Brain (organoid and tissue), 16 donors: ENCODE measurements at places on chromosomes 4 and X. TPM values are rescaled to one million over a fixed set of nuclear protein-coding genes. Genes with fewer than 3 reads are reported as not detected.

GRCh38 chr4:137069473-137069872 lies 462.8 kb downstream of the PCDH18 start:
- DNase-seq: no peak

DNA sequence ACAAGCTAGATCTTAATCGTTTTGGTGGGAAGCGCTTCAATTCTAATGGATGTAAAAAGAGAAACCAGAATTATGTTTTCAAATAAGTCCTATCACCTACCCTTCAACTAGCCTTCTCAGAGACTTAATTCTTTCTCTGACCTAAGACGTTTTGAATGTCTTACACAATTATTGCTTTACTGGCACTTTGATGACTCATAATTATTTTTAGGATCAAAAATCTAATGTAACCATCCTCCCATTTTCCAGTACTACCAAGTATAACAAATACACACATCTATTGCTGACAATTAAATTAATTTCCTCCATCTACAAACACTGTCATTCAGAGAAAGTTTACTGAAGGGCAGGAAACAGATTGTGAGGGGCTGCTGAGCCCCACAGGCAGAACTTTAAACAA lies 108.6 kb downstream of the PPP3CA start:
- DNase-seq: no peak

- no peak for DNase-seq
These were observed 26.2 kb upstream of the MXD4 start for GRCh38 chr4:2288051-2288541.

DNA sequence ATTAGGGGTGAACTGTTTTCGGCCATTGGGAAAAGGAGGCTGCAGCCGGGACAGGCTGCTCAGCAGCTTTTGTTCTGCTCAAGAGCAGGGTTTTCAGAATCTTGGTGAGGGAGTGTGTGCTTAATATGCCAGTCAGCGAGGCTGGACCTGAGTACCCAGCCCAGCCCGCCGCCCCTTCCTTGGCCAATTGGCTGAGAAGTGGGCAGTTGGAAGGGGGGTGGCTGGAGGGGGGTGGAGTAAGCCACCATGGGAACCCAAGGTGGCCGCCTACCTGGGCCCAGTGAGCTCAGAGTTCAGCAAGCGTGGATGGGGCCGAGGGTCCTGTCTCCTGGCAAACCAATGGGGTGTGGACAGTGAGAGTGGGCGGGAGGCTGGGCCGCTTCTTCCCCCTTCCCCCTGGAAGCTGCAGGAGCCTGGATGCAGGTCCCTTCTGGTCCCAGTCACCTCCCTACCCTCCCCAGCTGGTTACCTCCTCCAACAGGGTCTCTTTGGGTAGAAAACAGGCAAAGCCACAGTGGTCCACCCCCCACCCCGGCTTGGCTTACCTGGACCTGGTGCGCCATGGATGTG lies 52.5 kb downstream of the SORCS2 start:
- peak; percentile 66 for DNase-seq

DNA sequence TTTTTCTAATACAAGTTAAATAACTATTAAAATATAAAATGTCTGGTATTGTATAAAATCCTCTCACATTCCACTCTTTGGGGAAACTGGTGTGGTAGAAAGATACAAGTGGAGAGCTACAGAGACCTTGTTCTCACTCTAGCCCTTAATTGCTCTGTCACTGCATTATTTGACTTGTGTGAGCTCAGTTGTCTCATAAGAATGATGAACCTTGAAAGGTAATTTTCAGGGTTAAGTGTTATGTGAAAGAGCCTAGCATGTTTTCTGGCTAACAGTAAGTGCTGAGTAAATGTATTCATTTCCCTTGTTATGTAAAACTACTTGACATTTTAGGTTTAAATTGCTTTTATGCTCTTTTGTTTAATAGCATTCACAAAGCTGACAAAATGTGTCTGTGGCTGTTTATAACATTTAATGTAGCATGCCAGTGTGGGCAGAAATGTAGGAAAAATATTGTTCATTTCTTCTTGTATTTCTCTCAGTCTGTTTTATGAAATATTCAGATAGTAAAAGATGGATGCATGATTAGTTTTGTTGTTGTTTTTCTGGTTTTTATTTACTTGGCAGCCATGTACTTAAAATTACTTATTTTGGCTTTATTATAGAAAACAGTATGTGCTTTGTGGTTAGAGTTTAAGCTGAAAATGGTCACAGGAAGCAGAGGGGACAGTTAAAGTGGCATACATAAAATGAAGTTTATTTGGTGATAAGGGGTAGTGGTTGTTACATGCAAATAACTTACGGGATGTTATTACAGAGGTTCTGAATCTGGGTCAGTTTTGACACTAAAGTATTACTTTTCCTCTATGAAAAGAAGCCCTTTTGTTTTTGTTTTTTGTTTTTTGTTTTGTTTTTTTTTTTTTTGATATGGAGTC lies 29.2 kb downstream of the SLAIN2 start:
- DNase-seq: no peak

- DNase-seq: no peak
These were observed 8.5 kb downstream of the RAB9A start for GRCh38 chrX:13697455-13697854.

DNA sequence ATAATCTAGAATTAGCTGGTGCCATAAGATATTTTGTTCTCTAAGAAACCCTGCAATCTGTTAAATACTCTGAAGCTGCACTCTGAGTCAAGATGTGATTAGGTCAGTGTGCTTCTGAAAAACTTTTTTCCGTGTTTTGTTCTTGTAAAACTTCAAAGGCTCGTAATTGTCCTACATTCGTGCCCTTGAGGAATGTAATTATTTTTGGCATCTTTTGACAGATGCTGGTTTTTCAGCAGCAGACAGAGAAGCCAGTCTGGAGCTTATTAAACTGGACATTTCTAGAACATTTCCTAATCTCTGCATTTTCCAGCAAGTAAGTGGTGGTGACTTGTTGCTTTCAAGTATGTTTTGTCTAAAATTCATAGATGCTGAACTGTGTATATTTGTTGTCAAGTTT lies 36.8 kb upstream of the TADA2B start:
- no peak for DNase-seq

GRCh38 chr4:152107736-152108500 lies 347.1 kb upstream of the GATB start:
- DNase-seq: peak; percentile 61

GRCh38 chr4:127313767-127314166 lies 319.0 kb upstream of the INTU start:
- no peak for DNase-seq

DNA sequence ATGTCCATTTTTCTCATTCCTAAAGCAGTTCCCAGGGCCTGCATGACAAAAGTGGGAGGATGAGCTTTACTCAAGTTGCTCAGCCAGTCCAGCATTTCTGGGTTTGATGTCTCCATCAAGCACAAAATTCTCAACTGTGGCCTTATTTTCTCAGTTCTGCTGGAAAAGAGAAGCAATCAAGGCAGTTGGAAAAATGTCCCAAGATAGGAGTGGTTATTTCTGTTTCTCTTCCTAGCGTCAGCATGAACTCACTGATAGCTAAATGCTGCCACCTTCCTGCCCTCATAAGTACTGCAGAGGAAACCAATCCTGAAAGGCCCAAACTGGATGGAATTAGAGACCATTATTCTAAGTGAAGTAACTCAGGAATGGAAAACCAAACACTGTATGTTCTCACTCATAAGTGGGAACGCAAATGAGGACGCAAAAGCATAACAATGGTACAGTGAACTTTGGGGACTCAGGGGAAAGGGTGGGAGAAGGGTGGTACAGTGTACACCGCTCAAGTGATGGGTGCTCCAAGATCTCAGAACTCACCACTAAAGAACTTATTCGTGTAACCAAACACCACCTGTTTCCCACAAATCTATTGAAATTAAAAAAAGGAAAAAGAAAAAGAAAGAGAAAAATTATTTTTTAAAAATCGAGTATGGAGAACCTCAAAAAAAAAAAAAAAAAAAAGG lies 29.6 kb downstream of the ADH7 start:
- peak; percentile 82 for DNase-seq

UGT2A1 gene
- not detected for polyA plus RNA-seq

NPY2R gene
- 0.20 TPM for polyA plus RNA-seq

FGF5 gene
- not detected for polyA plus RNA-seq

SPIN2A gene
- polyA plus RNA-seq: 0.73 TPM

GUCY1B1 gene
- polyA plus RNA-seq: 9.8 TPM
